ENCODE measurements at places on chromosomes 1 and 21. TPM values are rescaled to one million over a fixed set of nuclear protein-coding genes. Genes with fewer than 3 reads are reported as not detected.
A peak's percentile ranks its signal among the peaks of the same experiment; 100 is the strongest.

GRCh38 chr1:110336300-110337039 is 2.7 kb upstream of the RBM15 start:
- DNase-seq, result no peak

- DNase-seq, result no peak
Observed at GRCh38 chr1:19360016-19360415, 47.9 kb downstream of the SLC66A1 start.

DNA sequence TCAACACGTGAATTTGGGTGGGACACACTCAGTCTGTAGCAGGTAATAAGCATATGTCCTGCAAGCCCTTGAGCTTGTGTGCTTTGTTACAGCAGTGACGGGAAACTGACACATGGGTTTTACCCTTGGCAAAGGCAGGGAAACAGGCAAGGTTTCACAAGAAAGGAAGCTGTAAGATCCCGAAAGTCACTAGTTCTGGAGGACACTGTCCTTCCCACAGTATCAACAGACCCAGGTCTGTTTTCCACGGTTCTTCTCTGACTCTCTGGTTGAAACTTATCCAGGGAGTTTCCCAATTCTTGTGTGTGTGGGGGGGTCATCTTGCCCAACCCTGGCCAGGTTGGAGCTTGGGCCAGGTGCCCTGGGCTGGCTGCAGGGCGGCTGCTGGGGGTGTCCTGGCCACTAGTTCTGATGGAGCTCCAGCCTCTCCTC is 29.3 kb upstream of the ZBTB21 start:
- no peak for DNase-seq

DNA sequence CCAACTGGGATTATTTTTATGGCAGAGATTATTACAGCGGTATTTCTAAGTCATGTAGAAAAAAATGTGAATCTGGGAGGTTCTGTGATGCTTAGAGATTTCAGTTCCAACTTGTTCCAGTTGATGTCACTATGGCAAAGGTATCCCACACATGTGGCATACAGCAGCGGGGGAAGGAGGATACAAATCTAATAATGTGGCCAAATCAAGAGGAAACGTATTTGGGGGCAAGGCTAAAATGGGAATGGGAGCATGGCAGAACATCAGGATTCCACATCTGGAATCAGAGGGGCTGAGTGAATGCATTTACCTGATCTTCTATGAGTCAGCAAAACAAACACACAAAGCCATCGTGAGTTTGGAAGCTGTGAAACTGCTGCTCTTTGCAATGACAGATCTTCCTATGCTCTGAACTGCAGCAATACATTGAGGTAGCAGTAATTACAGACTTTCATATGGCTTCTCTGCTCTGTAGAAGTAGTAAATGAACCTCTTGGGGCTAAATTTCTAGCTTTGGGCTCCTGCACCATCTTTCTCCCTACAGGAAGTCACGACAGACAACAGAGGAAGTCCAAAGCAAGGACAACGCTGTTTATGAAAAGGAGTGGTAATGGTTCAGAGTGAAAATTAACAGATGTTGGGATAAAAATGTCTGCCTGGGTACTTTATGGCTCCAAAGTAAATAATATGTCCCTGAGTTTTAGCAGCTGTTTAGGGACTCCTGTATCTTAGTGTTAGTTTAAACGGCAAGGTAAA is 55.5 kb downstream of the GABPA start:
- no peak for DNase-seq

- DNase-seq, result peak; percentile 16
Observed at GRCh38 chr1:33902486-33903209, 38.8 kb downstream of the HMGB4 start.

DNA sequence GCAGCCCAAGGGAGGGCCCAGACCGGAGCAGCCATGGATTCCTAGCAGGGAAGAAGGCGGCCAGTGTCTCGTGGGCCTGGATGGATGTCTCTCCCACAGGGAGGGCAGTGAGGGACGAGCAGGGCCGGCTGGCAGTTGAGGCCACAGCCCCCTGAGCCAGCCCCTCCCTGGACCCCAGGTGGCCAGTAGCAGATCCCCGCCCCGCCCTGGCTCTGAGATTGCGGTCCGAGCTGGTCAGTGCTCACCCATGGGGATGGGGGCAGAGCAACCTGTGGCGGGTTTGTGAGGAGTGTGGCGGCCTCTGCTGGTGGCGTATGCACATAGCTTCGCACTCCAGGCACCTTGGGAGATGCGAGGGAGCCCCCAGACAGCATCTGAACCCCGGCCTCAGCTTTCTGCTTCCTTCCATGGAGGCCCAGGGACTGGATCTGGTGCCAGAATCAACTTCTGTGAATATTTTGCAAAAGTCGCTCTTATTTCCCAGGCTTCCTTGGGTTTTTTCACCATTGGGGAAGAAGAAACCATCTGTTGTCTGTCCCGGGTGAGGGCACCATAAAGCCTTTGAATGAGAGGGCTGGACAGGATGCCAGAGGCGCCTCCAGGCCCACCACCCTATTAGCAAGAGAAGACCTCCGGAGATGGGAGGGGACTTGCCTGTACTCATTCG is 8.4 kb upstream of the KCNN3 start:
- peak; percentile 78 for DNase-seq

The AGMAT gene
- 83.6 TPM for total RNA-seq

The ETV3L gene
- not detected for total RNA-seq

All from liver (tissue), 10 donors.